Natural killer cell treated with Interleukin-12 subunit alpha and Interleukin-12 subunit beta and Interleukin-15 and Interleukin-18, amount 100 ng/mL, for 72 hours (primary cell): ENCODE measurements at places on chromosomes 16 and 17. TPM values are rescaled to one million over a fixed set of nuclear protein-coding genes. Genes with fewer than 3 reads are reported as not detected.

- H3K27ac ChIP-seq = no peak overlapping the region
- H3K4me1 ChIP-seq = peaks cover 4% of the 10 kb centered on the region
- no peak for DNase-seq
- H3K36me3 ChIP-seq = peaks cover 6% of the 10 kb centered on the region
Measured at GRCh38 chr16:11042191-11042590, 97.8 kb downstream of the CLEC16A start.

GRCh38 chr17:82989881-82990280 is 89.5 kb upstream of the METRNL start:
- H3K4me3 ChIP-seq = no peak overlapping the region
- peaks cover 33% of the 10 kb centered on the region for H3K36me3 ChIP-seq
- peaks cover 16% of the 10 kb centered on the region for H3K4me1 ChIP-seq
- no peak for DNase-seq
- no peaks in the 10 kb centered on the region for H3K27me3 ChIP-seq
- no peak overlapping the region for H3K27ac ChIP-seq

DNA sequence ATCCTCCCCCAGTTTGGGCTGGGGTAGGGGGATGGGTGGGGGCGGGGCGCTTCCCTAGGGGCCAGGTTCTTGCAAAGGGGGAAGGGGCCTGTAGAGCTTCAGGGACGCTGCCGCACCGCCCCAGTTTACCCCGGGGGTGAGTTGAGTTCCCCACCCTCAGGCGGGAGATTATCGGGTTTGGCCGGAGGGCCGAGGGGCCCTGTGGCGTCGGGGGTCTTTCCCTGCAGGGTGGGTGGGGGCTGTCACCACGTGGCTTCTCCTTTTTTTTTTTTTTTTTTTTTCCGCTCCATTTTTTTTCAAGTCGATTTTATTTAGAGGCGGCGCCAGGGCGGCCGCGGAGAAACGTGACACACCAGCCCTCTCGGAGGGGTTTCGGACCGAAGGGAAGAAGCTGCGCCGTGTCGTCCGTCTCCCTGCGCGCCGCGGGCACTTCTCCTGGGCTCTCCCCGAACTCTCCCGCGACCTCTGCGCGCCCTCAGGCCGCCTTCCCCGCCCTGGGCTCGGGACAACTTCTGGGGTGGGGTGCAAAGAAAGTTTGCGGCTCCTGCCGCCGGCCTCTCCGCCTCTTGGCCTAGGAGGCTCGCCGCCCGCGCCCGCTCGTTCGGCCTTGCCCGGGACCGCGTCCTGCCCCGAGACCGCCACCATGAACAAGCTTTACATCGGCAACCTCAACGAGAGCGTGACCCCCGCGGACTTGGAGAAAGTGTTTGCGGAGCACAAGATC is at the start of gene IGF2BP1:
Gene IGF2BP1, plus strand, starts transcription at position 283 of the 724 bp plus-strand sequence. Its CDS starts 361 bp downstream, at position 644.
- H3K27ac ChIP-seq = no peak within 1 kb of the TSS
- H3K4me1 ChIP-seq = peaks cover 19% of the 10 kb centered on the region
- no peaks in the 10 kb centered on the region for H3K36me3 ChIP-seq
- DNase-seq = no peak

GRCh38 chr17:29240968-29241963 is 5.4 kb upstream of the CRYBA1 start:
- no peak for DNase-seq
- H3K36me3 ChIP-seq = no peaks in the 10 kb centered on the region
- H3K4me3 ChIP-seq = no peak overlapping the region
- H3K27ac ChIP-seq = peak overlapping the region; percentile 52
- H3K4me1 ChIP-seq = peaks cover 23% of the 10 kb centered on the region
- no peaks in the 10 kb centered on the region for H3K27me3 ChIP-seq

DNA sequence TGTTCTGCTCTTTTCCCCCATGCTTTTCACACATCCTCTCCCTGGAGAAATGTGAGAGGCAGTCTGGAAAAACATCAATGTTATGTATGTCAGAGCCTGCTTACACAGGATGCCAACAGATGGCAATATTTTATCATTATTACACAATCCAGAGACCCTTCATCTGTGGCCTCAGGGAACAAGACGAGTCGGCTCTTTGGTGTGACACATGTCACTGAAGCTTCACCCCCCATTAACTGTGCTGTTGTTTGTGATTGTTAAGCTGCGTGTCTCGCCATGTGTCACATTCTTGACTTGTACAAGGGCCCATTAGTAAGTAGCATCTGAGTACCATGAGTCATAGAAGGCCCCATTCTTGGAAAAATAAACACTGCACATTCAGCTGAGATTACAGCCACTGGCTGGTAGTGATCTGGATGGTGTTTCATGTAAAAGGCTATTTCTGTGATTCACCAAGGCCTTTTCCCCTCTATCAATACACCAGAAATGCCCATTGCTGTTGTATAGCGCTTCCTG is 682.1 kb upstream of the SOX9 start:
- H3K4me1 ChIP-seq = no peaks in the 10 kb centered on the region
- H3K4me3 ChIP-seq = no peak overlapping the region
- DNase-seq = no peak

DNA sequence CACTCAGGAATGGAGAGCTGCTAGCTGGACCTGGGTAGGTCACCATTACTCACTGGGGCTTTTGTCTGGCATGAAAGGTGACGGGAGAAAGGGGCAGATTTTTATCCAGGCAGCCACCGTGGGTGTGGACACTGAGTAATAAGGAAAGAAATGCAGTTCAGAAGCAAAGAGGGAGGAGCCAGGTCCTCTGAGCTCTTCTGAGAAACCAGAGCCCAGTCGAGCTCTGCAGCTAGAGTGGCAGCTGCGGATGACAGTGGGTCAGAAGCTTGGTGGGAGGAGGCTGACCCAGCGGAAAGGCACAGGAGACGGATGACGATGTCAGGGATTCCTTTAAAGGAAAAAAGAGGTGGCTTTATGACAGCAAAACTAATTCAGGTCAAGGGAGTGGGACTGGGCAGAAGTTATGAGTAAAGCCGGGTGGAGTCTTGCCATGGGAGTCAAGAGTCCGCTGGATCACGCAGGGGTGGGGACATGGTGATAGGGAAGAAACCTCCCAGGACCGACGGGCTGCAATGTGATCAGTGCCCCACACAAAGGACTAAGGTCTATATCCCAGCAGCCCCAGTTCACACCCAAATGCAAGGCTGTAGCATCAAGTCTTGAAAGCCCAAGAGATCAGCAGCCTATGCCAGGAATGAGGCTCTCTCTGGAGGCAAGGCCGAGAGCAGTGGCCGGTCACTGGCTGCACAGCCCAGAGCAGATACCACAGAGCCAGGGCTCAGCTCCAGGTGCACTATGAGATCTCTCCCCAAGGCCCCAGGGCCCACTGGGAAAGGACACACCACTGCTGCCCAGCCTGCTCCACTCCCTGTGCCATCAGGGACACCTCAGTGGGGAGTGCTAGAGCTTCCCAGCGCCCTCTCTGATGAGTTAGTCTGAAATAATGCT is 6.3 kb upstream of the MNT start:
- no peaks in the 10 kb centered on the region for H3K27me3 ChIP-seq
- H3K27ac ChIP-seq = no peak overlapping the region
- H3K4me3 ChIP-seq = no peak overlapping the region

- H3K4me1 ChIP-seq = no peaks in the 10 kb centered on the region
- H3K27ac ChIP-seq = no peak overlapping the region
- H3K36me3 ChIP-seq = no peaks in the 10 kb centered on the region
- DNase-seq = no peak
Measured at GRCh38 chr17:45656527-45657181, 127.5 kb upstream of the CRHR1 start.

- H3K4me1 ChIP-seq = no peaks in the 10 kb centered on the region
- H3K27ac ChIP-seq = no peak overlapping the region
- DNase-seq = peak; percentile 45
- no peak overlapping the region for H3K4me3 ChIP-seq
Measured at GRCh38 chr17:4588391-4588790, 4.1 kb downstream of the SMTNL2 start.

GRCh38 chr17:72295916-72296315 is 175.1 kb downstream of the SOX9 start:
- no peak for DNase-seq
- H3K27me3 ChIP-seq = no peaks in the 10 kb centered on the region
- H3K27ac ChIP-seq = no peak overlapping the region
- no peaks in the 10 kb centered on the region for H3K36me3 ChIP-seq
- no peaks in the 10 kb centered on the region for H3K4me1 ChIP-seq

DNA sequence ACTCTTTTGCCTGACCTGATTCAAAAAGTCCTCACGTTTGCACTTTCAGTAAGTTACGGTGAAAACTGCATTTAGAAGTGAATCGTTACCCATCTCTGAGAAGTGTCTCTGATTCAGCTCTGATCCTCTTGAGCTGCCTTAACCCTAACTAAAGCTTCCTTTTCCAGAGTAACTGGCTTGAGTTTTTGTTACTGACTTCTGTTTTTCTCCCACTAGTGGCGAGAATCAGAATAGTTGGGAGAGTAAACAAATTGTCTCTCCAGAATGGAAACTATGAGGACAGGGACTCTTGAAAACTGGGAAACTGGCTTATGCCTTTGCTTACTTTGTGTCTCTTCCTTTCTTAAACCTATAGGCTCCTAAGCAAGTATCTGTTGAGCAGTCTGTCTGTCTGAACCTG is 31.3 kb upstream of the KPNB1 start:
- peaks cover 20% of the 10 kb centered on the region for H3K36me3 ChIP-seq
- peaks cover 8% of the 10 kb centered on the region for H3K4me1 ChIP-seq
- no peak overlapping the region for H3K27ac ChIP-seq
- DNase-seq = no peak
- H3K27me3 ChIP-seq = no peaks in the 10 kb centered on the region

- DNase-seq = no peak
- H3K27me3 ChIP-seq = no peaks in the 10 kb centered on the region
- H3K36me3 ChIP-seq = no peaks in the 10 kb centered on the region
- no peak overlapping the region for H3K27ac ChIP-seq
- peaks cover 8% of the 10 kb centered on the region for H3K4me1 ChIP-seq
Measured at GRCh38 chr17:75909051-75909811, 4.5 kb upstream of the MRPL38 start.

GRCh38 chr17:7839190-7839875 is 5.3 kb downstream of the KDM6B start:
- no peaks in the 10 kb centered on the region for H3K36me3 ChIP-seq
- H3K4me3 ChIP-seq = peak overlapping the region; percentile 79
- peaks cover 73% of the 10 kb centered on the region for H3K4me1 ChIP-seq
- no peaks in the 10 kb centered on the region for H3K27me3 ChIP-seq
- DNase-seq = no peak

- peaks cover 18% of the 10 kb centered on the region for H3K4me1 ChIP-seq
- no peak for DNase-seq
- H3K27me3 ChIP-seq = no peaks in the 10 kb centered on the region
- H3K36me3 ChIP-seq = no peaks in the 10 kb centered on the region
- H3K4me3 ChIP-seq = peak overlapping the region; percentile 88
Measured at GRCh38 chr17:57086069-57086930, 1.3 kb downstream of the AKAP1 start.

GRCh38 chr16:28846933-28847273 is 755 bp upstream of the TUFM start:
- H3K36me3 ChIP-seq = peaks cover 9% of the 10 kb centered on the region
- H3K27ac ChIP-seq = peak overlapping the region; percentile 99
- DNase-seq = no peak
- peaks cover 29% of the 10 kb centered on the region for H3K4me1 ChIP-seq
- H3K27me3 ChIP-seq = no peaks in the 10 kb centered on the region

- no peaks in the 10 kb centered on the region for H3K27me3 ChIP-seq
- no peak overlapping the region for H3K4me3 ChIP-seq
- H3K36me3 ChIP-seq = no peaks in the 10 kb centered on the region
- no peak overlapping the region for H3K27ac ChIP-seq
- no peak for DNase-seq
Measured at GRCh38 chr17:27276653-27277156, 17.2 kb upstream of the WSB1 start.

DNA sequence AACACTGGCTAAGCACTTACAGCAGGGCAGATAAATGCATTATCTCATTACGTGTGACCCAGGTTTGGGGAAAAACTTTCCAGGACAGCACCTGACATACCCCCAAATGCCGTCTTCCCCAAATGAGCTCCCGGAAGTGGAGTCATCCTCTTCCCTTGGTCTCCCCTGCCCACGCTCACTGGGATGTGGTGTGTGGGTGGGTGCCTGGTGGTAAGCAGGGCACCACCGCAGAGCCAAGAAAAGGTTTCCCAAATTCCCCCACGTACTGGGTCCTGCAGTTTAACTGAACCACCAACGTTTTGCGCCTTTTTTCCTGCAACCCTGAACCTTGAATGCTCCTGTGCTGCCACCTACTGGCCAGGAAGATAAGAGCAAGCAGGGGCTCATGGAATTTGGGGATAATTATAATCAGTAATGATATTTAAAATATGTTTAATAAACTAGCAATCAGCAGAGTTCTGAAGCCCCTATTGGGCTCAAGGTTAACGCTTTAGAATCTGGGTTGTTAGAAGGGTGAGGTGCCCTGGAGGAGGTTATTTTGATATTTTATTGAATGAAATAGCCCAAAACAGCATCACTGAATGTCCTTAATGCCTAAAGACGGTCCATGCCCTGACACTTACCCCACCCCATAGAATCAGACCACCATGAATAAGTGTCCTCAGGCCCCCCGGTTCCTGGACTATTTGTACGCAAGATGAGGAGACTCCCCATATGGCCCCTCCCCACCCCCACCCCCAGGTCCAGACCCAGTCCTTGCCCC is 8.0 kb downstream of the SPPL2C start:
- H3K36me3 ChIP-seq = no peaks in the 10 kb centered on the region
- no peak overlapping the region for H3K27ac ChIP-seq
- H3K27me3 ChIP-seq = peaks cover 10% of the 10 kb centered on the region
- DNase-seq = no peak
- H3K4me1 ChIP-seq = peaks cover 4% of the 10 kb centered on the region

GRCh38 chr17:73838815-73839214 is 194.6 kb upstream of the SDK2 start:
- no peak overlapping the region for H3K4me3 ChIP-seq
- peaks cover 20% of the 10 kb centered on the region for H3K4me1 ChIP-seq
- H3K27ac ChIP-seq = no peak overlapping the region
- DNase-seq = no peak
- H3K27me3 ChIP-seq = peaks cover 14% of the 10 kb centered on the region

DNA sequence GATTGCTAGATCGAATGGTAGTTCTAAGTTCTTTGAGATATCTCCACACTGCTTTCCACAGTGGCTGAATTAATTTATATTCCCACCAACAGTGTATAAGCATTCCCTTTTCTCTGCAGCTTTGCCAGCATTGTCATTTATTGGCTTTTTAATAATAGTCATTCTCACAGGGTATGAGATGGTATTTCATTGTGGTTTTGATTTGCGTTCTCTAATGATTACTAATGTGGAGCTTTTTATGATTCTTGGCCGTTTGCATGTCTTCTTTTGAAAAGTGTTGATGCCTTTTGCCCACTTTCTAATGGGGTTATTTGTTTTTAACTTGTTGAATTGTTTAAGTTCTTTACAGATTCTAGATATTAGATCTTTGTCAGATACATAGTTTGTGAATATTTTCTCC is 36.5 kb upstream of the BCAS3 start:
- no peak overlapping the region for H3K27ac ChIP-seq
- peaks cover 10% of the 10 kb centered on the region for H3K4me1 ChIP-seq
- DNase-seq = no peak

- DNase-seq = no peak
- H3K4me3 ChIP-seq = no peak overlapping the region
- H3K4me1 ChIP-seq = no peaks in the 10 kb centered on the region
- H3K36me3 ChIP-seq = no peaks in the 10 kb centered on the region
- no peak overlapping the region for H3K27ac ChIP-seq
Measured at GRCh38 chr17:34172390-34172918, 82.6 kb upstream of the CCL2 start.

C17orf67 gene
- 4.7 TPM for total RNA-seq

CCL17 gene
- not detected for total RNA-seq

CPHXL gene
- not detected for total RNA-seq

ESRP2 gene
- total RNA-seq = 0.12 TPM

CCL7 gene
- total RNA-seq = not detected

CTRB1 gene
- not detected for total RNA-seq

PRSS22 gene
- 0.86 TPM for total RNA-seq

SMIM36 gene
- total RNA-seq = not detected
